ENCODE measurements at places on chromosomes 5 and 9. TPM values are rescaled to one million over a fixed set of nuclear protein-coding genes. Genes with fewer than 3 reads are reported as not detected.

The SPATA31C1 gene
- not detected for total RNA-seq

GRCh38 chr9:105406369-105406768 is 41.5 kb upstream of the FSD1L start:
- no peak for DNase-seq

The WDR38 gene
- total RNA-seq, result not detected

GRCh38 chr9:112421771-112422222 is 41.9 kb downstream of the HSDL2 start:
- DNase-seq, result no peak

DNA sequence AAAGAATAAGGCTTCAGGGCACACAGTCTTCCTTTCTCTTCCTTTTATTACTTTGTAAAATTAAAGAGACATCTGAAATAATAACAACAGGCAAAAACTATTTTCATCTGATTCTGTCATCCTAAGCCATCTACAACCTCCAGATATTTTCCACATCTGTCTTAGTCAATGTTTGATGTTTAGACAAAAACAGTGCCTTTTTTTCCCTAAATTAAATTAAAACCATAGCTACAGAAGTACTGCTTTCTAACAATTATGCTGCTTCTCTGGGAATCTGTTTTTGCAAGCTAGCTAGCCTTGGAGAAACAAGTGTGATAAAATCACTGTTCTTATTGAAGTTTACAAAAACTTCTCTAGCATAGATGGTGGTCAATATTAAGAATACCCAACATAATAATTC is 95.4 kb downstream of the KIAA0825 start:
- DNase-seq, result no peak

DNA sequence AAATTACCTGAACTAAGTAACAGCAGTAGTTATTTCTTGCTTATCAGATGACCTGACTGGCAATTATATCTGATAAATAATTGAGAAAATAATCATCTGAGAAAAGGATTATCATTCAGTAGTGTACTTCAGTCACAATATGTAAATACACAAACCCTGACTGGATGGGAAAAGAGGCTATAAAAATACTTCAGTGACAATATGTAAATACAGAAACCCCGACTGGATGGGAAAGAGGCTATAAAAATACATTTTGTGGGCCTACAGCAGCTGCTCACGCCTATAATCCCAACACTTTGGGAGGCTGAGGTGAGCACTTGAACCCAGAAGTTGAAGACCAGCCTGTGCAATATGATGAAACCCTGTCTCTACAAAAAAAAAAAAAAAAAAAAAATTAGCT is 11.1 kb downstream of the UBAP2 start:
- DNase-seq, result no peak

GRCh38 chr5:59260200-59260599 is 633.3 kb downstream of the PDE4D start:
- no peak for DNase-seq

- peak; percentile 40 for DNase-seq
Observed at GRCh38 chr5:35890021-35891020, 33.6 kb downstream of the IL7R start.

DNA sequence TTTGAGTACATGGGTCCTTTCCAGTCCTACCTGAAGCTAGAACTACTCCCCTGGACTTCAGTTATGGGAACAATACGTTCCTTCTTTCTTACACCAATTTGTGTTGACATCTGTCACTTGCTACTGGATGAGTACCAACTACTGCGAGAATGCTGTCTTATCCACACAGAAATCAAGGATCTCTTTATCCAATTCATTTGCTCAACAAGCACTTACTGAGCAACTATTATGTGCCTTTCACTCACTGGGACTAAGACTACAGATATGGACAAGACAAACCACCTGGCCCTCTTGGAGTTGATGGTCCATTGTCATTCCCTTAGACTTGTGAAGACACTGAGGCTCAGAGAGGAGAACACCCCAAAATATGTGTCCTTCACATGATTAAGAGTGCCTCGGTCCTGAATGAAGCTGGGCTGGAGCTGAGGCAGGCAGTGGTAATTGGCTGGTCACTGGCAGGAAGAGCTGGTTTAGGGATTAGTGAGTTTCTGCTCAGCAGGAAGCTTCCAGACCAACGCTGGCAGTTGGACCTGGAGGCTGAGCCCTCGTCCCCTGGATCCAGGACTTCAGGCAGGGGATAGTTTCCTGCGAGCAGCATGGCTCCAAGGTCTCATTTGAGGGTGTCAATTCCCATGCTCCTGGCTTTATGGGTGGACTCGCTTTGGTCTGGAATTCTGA is 8.4 kb upstream of the ARSI start:
- DNase-seq, result no peak

DNA sequence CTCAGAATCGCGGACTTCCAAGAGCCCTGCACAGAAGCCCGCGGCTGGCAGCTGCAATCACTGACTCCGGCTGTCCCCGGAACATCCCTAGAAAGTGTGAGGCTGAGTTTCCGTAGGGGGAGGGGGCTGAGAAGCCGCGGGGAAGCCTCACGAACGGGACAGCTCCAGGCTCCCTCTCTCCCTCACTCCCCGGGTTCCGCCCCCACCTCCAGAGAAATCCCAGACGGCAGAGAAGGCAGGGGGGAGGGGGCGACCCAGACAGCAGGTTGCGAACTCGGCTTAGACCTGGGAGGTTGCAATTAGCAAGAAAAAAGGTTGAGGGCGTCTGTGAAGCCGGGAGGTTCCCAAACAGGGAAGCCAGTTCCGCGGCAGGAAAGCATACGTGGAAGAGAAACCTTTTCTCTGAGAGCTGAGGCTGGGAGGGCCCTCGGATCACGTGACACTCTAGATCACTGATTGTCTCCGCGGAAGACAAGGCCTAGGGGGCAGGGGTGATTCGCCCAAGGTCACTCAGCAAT is 73.8 kb upstream of the CPLX2 start:
- peak; percentile 9 for DNase-seq

The CDC20B gene
- total RNA-seq, result not detected

- no peak for DNase-seq
Observed at GRCh38 chr5:179230061-179230461, 115.2 kb downstream of the ADAMTS2 start.

The TNC gene
- 71.0 TPM for total RNA-seq

DNA sequence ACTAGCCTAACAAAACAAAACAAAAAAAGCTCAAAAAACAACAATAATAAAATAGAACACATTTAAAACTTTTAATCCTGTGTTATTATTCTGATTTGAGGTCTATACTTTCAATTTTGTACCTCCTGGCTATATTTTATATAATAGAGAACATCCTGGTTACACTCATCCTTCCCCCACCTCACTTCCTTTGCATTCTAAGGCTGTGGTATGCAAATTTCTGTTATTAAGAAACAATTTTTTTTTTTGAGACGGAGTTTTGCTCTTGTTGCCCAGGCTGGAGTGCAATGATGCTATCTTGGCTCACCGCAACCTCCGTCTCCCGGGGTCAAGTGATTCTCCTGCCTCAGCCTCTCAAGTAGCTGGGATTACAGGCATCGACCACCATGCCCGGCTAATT is 3.1 kb upstream of the RPL37 start:
- no peak for DNase-seq

The TMEM171 gene
- total RNA-seq, result 2.4 TPM

Data from PC-3 (cell line).